ENCODE measurements at places on chromosomes 7 and 10.

- no peak for DNase-seq
These were observed 8.5 kb upstream of the ZNF22 start for GRCh38 chr10:44992070-44992731.

DNA sequence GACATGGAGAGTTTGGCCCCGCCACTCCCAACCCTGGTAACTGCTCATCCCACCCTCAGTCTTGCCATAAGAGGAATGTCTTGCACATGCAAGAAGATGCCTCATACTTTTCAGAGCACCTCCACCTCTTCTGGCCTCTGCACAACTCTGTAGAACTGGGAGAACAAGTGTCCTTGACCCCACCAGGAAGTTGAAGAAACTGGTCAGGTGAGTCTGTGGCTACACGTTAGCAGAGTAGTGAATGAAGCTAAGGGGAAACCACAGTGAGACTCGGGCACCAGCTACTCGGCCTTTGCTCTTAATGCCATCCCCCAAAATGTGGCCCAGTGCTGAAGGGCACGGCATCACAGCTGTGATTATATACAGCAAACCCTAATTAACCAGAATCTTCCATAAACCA, 110.1 kb downstream of the ARID5B start:
- DNase-seq = no peak

DNA sequence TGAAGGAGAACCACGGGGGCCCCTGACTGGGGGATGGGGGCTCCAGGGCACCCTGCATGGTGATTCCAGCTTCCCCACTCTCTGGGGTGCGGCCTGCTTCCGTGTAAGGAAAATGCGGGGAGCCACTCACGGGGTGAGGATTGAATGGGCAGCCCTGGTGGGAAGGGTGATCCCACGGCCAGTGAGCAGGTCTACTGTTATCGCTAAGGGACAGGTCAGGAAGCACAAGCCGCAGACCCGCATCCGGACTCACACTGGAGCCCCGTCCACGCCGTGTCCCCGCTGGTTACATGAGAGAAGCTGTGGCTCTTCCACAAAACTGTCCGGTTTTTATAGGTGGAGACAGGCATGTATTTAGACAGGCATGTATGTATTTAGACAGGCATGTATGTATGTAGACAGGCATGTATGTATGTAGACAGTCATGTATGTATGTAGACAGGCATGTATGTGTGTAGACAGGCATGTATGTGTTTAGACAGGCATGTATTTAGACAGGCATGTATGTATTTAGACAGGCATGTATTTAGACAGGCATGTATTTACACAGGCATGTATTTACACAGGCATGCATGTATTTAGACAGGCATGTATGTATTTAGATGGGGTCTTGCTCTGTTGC, 5.7 kb downstream of the PSMG3 start:
- DNase-seq = no peak

DNA sequence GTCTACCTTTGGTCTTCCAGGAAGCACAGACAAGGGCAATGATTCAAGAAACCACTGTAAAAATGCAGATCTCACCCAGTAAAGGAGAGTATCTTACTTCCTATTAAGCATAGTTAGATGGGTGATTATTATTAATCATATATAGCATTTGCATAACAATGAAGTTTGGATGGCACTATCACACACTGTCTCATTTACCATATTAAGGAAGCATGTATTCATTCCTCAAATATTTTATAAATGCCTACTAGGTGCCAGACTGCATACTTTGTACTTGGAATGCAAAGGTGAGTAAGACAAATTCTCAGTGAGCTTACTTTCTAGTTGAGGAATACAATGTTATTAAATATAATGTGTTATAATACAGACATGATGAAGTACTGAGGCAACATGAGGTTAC, 53.9 kb upstream of the SKAP2 start:
- no peak for DNase-seq

DNA sequence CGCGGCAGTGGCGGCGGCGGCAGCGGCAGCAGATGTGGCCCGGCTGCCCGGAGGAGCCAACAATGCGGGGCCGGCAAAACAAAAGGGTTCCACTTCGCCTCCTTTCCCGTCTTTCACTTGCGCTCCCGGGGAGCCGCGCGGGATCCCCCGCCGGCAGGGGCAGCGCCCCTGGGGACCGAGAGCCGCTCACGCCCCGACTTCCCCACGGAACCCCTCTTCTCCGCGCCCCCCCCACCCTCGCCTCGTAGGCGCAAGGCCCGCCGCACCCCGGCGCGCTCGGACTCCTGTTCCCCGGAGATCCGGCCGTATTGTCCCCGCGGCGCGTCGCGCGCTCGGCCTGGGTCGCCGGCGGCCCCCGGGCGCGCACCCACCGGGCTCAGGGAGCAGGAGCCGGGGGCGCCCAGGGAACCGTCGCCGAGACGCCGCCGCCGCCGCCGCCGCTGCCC, 854 bp downstream of the CTBP2 start:
- no peak for DNase-seq

DNA sequence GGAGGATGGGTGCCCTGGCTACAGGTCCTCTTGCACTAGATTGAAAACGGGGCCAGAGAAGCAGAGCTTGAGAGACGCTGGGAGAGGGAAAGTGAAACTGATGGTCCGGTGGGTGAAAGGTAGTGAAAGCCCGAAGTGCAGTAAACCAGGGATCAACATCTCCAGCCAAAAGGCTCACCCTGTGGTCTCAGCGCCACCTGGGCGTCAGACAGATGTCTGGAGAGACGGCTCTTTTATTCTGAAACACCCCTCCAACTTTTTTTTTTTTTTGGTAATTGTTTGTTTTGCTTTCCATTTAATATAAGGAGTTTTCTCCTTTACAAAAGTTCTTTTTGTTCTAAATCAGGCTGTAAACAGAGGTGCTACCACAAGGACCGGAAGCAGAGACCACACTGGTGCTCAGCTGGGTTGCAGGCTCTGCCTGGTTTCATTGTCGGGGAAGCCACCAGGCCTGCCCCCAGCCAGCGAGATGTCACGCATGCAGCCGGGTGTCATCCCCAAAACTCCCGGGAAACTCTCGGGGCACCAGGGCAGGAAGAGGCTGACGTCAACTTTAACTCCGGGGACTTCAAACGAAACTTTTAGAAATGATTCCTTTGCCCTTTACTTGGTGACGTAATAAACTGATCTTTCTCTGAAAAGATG, 11.2 kb downstream of the IL2RA start:
- DNase-seq = peak; percentile 96

GRCh38 chr7:34087892-34088891, 182.9 kb downstream of the BMPER start:
- no peak for DNase-seq

- no peak for DNase-seq
These were observed 52.5 kb upstream of the NFKB2 start for GRCh38 chr10:102342958-102343357.

- no peak for DNase-seq
These were observed 126.1 kb upstream of the PRSS58 start for GRCh38 chr7:142383841-142384492.

DNA sequence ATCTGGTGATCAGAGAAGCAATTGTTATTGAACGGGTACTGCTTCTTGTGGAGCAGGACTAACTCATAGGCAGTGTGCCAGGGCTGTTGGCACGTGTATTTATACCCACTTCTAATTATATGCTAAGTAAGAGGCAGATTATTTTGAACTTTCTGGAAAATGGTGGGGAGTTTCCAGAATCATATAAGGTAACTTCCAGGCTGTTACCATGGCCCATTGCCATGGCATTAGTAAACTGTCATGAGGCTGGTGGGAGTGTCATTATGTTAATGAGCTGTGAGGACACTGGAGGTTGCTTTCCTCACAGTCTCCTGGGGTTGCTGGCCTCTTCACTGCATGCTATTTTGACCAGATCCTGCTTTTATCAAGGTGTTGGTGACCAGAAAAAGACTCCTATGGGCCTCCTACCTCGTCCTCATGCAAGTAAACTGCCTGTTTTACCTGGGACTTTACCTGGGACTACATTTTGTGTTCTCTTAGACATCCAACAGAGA, 122.6 kb downstream of the KCND2 start:
- no peak for DNase-seq
